ENCODE measurements at places on chromosomes 7 and 10.
A peak's percentile ranks its signal among the peaks of the same experiment; 100 is the strongest.

GRCh38 chr7:104548861-104549260 lies 220.5 kb downstream of the LHFPL3 start:
- DNase-seq = no peak

GRCh38 chr7:83519240-83519639 lies 129.7 kb downstream of the SEMA3E start:
- no peak for DNase-seq

DNA sequence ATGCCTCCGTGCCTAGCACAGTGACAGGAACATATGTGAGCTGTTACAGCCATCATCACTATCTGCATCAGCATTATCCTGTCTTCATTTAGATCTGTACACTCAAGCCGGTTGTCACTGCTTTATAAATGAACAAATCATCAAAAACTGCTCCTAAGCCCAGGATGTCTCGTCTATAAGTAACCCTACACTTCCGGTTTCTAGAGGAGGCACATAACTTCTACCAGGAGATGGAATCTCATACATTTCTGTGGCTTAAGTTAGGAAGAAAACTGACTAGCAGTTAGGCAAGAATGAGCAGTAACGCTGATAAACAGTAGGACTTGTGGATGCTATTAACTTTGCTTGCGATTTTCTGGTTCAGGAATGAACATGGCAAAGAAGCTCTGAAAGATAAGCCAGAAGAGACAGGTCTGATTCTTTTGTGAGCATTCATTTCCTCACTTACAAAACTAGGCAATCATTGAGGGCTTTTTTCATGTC lies 1199.2 kb downstream of the SORCS3 start:
- DNase-seq = no peak

GRCh38 chr10:57015595-57016318 lies 654.7 kb upstream of the ZWINT start:
- no peak for DNase-seq

DNA sequence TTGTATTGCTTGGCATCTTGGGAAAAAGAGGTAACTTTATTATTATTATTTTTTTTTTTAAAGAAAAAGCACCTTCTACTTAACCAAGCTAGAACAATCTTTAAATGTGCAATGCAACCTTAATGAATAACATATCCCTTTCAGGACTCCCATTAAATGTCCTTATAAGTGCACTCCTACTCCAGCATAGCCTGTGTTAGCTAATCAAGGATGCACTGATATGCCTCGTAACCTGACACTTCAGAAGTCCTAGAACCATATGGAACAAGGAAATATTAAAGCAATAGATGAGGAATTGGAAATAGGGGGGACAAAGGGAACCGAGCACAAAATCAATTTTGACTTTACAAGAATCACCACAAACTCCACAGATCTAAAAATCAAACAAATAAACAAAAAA lies 522.4 kb downstream of the PARD3 start:
- DNase-seq = no peak

GRCh38 chr7:15737601-15738000 lies 51.1 kb upstream of the MEOX2 start:
- DNase-seq = no peak

DNA sequence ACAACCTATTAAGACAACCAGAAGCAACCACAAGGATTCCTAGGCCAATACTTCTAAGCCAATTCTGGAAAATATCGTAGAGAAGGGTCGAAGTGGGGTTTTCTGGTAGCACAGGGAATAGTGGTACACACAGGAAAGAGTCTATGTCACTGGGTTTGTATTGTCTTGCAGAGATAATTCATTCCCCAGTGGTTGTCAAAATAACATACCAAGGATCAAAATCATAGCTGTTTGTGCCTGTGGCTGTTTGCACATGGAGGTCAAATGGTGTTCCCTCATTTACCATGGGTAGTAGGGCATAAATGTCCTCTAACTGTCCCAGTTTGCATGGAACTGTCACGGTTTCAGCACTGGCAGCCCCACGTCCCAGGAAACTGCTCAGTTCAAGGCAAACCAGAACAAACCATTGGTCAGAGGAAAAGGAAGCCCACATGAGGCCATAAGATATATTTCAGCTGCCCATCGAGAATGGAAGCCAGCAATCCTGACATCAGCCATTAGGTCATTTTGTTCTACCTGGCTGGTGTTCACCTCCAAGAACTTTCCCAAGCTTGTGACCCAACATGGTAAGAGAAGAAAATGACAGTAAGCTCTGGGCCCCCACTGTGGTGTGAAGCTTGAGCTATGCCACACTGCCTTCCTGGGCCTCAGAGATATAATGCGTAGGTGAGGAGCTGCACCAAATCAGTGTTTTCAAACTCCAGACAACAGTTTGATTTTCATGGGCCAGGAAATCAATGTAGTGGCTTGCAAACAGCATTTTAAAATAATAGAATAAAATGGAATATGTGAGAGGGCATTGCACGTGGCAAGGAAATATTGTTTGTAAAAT lies 53.9 kb upstream of the NFE2L3 start:
- DNase-seq = no peak

DNA sequence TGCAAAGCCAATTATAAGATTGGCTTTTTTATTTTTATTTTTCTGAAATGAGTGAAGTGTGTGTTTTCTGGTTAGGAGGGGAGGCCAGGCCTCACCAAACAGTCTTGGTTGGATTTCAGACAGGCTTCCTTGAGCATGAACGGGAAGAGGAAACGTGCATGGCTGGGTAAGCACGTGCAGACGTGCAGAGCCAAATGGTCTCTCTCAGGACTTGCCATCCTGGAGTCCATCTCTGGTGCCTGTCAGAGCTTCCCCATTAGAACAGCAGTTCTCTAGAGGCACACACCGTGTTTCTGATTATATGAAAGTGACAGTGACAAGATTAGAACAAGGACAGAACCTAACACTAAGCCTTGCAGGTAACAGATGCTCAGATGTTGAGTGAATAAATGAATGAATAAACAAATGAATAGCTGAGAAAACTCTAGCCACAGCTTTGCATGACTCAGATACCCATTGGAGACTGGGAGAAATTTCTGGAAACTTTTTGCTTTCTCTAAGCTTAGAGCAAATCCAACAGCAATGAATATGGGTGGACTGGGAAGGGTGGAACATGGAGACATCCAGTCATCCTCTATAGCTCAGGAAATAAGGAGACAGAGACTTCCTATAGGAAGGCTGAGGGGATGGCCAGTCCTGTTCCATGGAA lies 11.8 kb upstream of the CALD1 start:
- no peak for DNase-seq

GRCh38 chr7:125695626-125696025 lies 766.0 kb upstream of the POT1 start:
- DNase-seq = no peak

DNA sequence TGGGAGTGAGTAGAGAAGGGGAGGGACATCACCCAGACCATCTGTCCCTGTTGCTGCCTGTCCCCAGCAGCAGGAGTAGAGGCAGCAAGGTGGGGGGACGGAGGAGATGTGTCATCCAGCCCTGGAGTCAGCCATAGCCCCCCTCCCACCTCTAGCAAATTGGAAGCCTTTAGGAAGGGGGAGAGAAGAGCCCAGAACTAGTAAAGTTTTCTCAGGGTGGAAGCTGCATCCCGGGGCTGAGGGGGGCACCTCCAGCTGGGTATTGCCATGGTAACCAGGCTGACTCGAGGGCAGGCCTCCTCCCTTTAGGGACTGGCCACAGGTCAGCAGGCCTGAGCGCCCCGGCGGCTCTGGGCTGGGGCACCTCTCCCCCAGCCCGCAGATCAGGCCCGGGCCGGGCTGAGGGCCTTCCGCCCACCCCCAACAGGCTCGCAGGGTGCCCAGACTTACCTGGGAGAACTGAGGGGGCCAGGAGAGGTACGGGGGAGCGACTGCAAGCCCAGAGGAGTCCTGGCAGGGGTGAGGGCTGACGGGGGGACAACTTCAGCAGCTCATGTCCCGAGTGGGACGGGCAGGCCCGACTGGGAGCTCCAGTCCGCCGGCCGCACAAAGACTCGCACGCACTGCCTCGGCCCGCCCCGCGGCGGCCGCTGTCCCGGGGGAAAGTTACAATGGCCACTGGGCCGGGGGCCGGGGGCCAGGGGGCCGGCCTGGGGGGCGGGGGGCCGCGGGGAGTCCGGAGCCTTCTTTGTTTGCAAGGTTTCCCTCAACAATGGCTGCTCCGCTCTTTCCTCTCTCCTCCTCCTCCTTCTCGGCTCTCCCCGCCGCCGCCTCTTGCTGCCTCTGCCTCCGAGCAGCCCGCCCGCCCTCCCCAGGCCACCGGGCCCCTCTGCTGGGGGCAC lies 6.0 kb downstream of the LDB1 start:
- peak; percentile 41 for DNase-seq

DNA sequence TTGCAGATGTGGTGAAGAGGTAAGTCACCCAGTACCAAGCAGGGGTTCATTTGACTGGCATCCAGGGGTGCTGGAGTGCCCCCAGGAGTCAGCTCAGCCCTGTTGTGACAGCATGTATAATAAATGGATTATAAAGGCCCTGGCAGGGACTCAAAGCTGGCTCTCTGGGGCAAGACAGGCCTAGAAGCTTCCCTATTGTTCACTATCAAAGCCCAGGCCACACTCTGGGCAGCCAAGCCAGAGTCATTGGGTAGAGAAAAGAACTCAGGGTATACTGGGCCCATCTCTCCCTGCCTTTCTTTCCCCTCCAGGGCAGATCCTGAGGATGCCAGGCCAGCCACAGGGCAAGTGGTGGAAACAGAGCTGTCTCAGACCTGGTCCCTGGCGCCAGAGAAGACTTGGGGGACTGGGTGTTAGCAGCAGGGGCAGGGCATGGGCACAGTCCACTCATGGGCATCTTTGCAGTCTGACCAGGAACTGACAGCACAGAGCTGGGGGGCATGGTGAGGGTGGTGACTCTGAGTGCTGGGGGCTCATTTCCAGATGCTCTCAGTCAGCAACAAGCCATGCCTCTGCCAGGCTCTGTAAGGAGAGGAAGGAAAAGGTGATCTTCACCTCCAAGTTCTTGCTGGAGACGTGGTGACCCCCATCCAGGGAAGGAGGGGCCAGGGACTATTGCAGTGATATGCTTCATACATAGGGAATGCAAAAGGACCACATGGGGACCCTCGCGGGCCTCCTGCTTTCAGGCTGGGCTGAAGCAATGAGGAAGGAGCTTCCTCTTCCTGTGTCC lies 11.7 kb downstream of the RBP3 start:
- DNase-seq = no peak

DNA sequence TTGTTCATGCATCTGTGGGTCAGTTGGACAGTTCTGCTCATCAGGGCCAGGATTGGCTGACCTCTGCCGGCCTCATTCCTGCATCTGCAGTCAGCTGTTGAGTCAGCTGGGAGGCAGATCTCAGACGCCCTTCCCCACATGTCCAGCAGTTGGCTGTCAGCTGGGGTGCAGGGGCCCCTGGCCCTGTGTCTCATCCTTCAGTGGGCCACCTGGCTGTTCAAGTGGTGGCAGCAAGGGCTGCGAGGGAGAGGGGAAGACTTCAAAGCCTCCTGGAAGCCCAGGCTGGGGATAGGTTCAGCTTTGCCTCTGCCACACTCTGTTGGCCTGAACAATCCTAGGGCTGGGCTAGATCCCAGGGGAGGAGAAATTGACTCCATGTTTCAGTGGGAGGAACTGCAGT lies 33.2 kb downstream of the TACR2 start:
- DNase-seq = no peak

DNA sequence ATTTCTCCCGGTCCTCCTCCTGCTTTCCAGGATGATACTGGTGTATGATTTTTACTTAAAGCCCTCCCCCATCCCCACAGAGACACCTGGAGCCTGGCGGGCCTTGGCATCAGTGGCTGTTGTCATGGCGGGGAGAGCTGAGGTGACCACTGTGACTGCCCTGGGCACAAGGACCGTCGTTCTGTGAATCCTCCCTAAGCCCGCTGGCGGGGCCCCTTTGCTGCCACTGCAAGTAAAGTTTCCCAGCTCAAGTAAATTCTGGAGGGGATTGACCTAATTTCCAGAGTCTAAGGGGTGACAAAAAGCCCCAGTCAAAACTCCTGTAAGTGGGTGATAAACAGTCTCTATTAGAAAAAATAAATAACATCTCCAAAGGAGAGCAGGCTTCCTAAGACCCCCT lies 393.2 kb upstream of the PODXL start:
- no peak for DNase-seq

DNA sequence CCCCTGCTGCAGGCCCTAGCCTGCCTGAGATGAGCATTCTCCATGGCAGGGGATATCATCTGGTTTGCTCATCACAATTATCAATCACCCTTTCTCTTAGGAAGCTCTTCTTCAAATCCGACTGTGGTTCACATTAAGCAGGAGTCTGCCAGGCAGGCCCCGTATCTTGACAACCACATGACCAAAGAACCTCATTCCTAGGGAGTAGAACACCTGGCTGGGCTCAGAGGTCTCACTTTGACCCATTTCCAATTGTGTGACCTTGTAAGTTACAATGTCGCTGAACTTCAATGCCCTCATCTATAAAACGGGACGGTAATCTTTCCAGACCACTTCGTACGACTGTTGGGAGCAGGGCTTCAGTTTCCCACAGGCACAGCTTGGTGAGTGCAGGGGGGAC lies 156.4 kb upstream of the PCBD1 start:
- DNase-seq = no peak

DNA sequence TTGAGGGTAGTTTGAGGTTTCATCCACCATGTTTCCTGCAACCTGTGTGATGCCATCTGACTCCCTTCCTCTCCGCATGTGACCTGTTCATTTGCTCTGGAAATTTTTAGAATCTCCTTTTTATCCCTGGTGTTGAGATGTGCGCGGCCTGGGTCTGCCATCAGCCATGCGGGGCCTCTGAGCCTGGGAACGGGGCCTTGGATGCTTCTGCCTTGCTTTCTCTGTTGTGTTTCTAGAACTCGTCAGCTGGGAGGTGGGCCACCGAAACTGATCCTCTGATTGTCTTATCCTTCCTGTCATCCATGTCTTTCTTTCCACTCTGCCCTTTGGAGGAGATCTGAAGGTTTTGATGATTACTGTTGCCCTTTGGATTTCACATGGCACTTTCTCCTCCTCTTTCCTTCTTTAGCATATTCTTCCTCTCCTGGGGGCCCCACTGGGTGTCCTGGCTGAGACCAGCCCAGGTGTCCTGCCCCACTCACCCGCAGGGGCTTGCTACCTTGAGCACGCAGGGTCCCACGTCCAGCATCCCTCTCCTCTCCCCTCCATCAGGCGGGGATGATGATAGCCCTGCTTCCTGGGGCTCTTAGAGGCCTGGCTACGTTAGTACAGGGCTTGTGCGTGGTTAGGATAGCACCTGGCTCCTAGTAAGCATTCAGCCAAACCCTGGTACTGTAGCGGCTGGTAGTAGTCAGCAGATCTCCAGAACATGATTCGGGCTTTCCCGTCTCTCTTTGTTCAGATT lies 29.9 kb downstream of the PPP2R2D start:
- no peak for DNase-seq

- DNase-seq = no peak
Observed at GRCh38 chr7:106423821-106424475, 139.2 kb upstream of the NAMPT start.

DNA sequence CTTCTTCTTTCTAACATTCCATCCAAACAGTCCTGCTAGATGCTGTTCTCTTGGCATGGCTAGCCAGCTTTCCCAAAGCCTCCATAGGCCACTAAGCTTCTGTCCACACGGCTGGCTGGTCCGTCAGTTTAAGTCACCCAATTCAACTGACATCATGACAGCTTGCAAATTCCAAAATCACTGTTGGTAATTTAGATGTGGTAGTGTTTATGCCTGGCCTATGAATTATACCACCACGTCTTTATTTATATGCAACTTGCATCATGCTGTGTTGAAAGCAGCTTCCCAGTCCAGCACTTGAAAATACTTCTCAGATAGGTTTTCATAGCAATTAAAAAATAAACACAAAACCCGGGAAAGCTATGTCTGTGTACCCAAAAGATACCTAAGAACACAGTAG lies 2.2 kb upstream of the VIM start:
- no peak for DNase-seq

Data from stimulated activated CD8-positive, alpha-beta memory T cell treated with anti-CD3 and anti-CD28 coated beads, Interleukin-4, amount 100 ng/mL, for 48 hours (primary cell).